ENCODE measurements at places on chromosomes 7 and 10. TPM values are rescaled to one million over a fixed set of nuclear protein-coding genes. Genes with fewer than 3 reads are reported as not detected.

FXYD4 gene
- total RNA-seq: 0.30 TPM

ABCC2 gene
- total RNA-seq: 1.3 TPM

ODAD2 gene
- total RNA-seq: not detected

MYL10 gene
- not detected for total RNA-seq

GPR15LG gene
- total RNA-seq: not detected

RASSF4 gene
- 0.23 TPM for total RNA-seq

COBL gene
- not detected for total RNA-seq

HMX3 gene
- not detected for total RNA-seq

PTPRN2 gene
- 5.1 TPM for total RNA-seq

C10orf105 gene
- total RNA-seq: 0.61 TPM

PNLIPRP1 gene
- total RNA-seq: not detected

SOSTDC1 gene
- total RNA-seq: not detected

SMKR1 gene
- 7.6 TPM for total RNA-seq

CCL26 gene
- not detected for total RNA-seq

FIS1 gene
- total RNA-seq: 113 TPM

CLCN1 gene
- total RNA-seq: not detected

CISD1 gene
- 36.2 TPM for total RNA-seq

ZNF853 gene
- total RNA-seq: 0.16 TPM

GPR26 gene
- total RNA-seq: not detected

GATA3 gene
- total RNA-seq: 163 TPM

NKX2-3 gene
- total RNA-seq: not detected

NPFFR1 gene
- total RNA-seq: not detected

KNDC1 gene
- 0.57 TPM for total RNA-seq

PDE6C gene
- total RNA-seq: not detected

DKK1 gene
- total RNA-seq: not detected

WEE2 gene
- 0.05 TPM for total RNA-seq

DUSP5 gene
- 24.7 TPM for total RNA-seq

NODAL gene
- total RNA-seq: 0.09 TPM

CCSER2 gene
- 68.7 TPM for total RNA-seq

PGAM2 gene
- 0.89 TPM for total RNA-seq

OPALIN gene
- total RNA-seq: not detected

GPNMB gene
- total RNA-seq: 0.73 TPM

CLDN3 gene
- total RNA-seq: not detected

LEP gene
- not detected for total RNA-seq

NUTM2E gene
- not detected for total RNA-seq

SPDYE5 gene
- total RNA-seq: not detected

AKR1D1 gene
- not detected for total RNA-seq

HTR5A gene
- total RNA-seq: not detected

EPHB6 gene
- 5.9 TPM for total RNA-seq

NEUROG3 gene
- not detected for total RNA-seq

STK32C gene
- 11.0 TPM for total RNA-seq

FAM24B gene
- 16.5 TPM for total RNA-seq

PIP gene
- not detected for total RNA-seq

All from T-helper 2 cell treated with Interferon-gamma antibody and Interleukin-4, amounts not matched to agents 100 ng/mL and 5 ng/mL, for 36 hours (primary cell).